T follicular helper cell (primary cell): ENCODE measurements at places on chromosomes 2 and 18.

DNA sequence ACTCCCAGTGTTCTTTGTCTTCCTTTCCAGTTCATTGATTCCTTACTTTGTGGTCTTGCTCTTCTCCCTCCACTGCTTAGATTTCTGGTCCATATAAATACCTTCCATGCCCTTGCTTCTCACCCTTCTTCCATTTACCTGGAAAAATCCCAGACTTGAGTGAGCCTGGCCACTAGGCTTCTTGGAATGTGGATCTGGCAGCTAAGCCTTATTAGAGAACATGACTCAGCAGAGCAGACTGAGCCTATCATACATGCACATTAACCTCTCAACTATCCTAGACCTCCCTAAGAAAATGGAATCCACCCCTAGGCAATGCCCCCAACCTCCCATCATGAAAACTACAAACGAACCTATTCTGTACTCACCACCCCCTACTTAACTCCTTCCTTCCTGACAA is 127.7 kb downstream of the RHBDD1 start:
- DNase-seq: no peak

- DNase-seq: no peak
These were observed 169.6 kb upstream of the SIX2 start for GRCh38 chr2:45178854-45179253.

DNA sequence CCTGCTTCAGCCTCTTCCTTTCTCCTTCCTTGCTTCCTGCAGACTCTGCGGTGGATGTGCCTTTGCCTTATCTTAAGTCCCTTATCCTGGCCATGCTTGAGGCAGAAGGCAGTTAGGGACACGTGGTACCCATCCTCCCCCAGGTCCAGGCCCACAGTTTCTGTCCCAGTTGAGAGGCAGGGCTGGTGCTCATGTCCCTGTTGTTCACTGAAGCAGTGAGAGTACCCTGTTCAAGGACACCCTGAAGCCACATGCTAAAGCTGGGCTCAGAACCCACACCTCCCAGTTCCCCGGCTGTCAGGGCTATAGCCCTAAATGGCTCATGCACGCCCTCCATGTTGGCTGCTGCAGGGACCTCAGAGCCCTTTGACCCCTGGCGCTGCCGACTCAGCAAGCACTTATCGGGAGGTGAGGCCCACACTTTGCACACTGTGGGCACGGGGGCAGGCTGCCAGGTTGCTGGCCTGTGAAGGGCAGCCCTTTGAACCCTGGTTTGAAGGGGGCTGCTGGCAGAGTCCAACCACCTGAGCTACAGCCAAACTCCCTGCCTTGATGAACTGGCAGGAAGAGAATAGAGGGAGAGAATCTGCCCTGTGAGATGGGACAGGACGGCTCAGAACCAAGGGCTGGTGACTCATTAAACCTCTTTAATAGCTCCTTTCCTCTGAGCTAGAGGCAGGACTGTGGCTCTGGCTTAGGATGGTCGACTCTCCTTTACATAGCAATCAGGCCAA is 6.3 kb downstream of the KHK start:
- DNase-seq: no peak

- no peak for DNase-seq
These were observed 18.7 kb downstream of the DPP10 start for GRCh38 chr2:114461116-114461515.

DNA sequence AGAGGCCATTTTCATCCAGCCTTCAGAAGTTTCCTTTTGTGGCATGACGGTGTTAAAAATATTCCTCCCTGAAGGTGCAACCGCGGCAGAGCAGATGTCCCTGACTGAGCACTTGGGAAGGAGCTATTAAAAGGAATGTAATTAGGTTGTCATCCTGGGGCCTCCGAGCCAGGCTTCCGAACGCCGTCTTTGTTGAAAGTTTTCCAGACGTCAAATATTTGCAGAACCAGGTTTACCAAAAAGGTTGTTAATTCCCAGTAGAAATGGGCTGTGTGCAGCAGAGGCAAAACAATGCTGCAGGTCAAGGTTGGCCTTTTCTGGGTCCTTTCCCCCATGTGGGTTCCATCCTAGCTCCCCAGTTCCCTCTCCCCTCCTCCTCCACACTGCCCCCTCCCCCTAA is 110.0 kb upstream of the STPG4 start:
- no peak for DNase-seq

DNA sequence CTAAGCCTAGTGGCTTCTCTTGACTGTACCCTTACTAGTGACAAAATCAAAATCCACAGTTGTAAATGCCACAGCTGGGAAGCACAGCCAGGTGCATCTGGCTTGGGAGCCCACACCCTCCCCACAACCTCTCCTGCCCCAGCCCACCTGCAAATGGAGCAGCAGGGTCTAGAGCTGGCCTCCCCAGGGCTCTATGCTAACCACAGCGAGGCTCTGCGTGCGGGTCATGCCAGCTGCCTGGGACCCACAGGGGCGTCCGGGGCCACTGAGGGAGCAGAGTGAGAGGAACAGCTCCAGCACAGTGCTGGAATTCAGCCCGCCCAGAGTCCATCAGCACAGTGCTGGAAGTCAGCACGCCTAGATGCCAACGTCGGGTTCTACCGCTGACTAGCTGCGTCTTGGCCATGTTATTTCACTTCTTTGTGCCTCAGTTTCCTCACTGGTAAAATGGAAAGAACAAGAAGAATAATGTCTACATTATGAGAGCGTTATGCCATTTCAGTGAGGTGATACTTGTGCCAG is 109.1 kb upstream of the ID2 start:
- DNase-seq: no peak

- no peak for DNase-seq
These were observed 8.0 kb downstream of the ZEB2 start for GRCh38 chr2:144511937-144512336.

GRCh38 chr2:45963816-45964215 is 312.3 kb downstream of the PRKCE start:
- no peak for DNase-seq

DNA sequence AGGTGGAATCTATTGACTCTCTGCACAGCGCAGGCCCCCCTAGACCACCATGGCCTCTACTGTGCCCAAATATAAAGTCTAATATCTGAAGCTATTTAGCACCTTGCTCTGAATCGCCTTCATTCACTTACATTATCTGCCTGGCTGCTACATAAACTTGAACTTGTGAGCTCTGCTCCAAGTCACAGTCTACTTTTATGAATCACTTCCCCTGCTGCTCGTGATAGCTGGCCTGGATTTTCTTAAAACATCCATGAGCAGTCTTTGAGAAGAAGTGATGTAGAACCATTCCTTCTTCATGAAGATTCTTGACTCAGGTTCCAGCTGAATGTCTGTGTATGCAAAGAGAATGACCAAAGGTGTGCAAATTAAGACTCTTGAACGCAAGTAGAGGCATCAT is 359.5 kb downstream of the RND3 start:
- no peak for DNase-seq

DNA sequence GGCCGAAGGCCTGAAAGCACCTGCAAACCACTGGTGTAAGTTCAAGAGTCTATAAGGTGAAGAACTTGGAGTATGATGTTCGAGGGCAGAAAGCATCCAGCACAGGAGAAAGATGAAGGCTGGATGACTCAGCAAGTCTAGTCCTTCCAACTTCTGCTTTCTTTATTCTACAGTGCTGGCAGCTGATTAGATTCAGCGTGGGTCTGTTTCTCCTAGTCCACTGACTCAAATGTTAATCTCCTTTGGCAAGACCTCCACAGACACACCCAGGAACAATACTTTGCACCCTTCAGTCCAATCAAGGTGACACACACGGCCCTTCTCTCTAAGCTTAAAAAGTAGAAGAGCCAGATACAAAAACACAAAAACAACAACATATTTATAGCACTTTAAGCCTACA is 43.4 kb downstream of the NMS start:
- no peak for DNase-seq

- DNase-seq: no peak
These were observed 5.1 kb upstream of the PIEZO2 start for GRCh38 chr18:11154368-11154989.

DNA sequence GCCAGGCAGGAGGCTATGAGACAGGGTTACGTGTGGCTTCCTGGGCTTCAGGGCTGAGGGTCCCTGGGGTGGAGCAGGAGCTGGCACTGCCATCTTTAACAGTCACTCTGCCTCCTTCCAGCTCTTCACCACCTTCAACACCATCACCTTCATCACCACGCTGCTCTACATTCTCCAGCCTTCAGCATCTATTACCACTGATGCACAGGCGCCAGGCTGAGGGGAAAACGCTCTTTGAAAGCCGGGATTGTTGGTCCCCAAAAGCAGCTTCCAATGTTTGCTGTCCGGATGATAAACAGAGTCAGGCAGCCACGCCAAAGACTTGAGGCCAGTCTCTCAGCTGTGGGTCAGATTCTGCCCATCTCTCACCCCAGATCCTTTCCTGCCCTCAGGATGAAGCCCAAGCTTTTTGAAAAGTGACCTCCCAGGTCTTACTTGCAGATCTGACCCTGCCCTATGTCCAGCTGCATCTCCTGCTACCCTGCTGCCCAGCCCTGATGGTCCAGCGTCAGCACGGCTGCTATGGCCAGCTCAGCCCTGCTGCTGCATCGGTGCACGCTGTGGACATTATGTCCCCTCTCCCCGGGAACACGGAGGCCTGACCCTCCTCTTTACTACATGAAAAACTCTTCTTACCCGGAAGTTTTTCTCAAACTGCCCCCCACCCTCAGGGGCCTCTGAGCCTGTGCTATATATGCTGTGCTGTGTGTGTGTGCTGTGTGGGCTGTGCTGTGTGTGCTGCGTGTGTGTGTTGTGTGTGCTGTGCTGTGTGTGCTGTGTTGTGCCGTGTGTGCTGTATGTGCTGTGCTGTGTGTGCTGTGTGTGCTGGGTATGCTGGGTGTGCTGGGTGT is 31.2 kb upstream of the MAL start:
- DNase-seq: no peak

GRCh38 chr2:55917117-55917516 is 6.5 kb downstream of the EFEMP1 start:
- DNase-seq: no peak

DNA sequence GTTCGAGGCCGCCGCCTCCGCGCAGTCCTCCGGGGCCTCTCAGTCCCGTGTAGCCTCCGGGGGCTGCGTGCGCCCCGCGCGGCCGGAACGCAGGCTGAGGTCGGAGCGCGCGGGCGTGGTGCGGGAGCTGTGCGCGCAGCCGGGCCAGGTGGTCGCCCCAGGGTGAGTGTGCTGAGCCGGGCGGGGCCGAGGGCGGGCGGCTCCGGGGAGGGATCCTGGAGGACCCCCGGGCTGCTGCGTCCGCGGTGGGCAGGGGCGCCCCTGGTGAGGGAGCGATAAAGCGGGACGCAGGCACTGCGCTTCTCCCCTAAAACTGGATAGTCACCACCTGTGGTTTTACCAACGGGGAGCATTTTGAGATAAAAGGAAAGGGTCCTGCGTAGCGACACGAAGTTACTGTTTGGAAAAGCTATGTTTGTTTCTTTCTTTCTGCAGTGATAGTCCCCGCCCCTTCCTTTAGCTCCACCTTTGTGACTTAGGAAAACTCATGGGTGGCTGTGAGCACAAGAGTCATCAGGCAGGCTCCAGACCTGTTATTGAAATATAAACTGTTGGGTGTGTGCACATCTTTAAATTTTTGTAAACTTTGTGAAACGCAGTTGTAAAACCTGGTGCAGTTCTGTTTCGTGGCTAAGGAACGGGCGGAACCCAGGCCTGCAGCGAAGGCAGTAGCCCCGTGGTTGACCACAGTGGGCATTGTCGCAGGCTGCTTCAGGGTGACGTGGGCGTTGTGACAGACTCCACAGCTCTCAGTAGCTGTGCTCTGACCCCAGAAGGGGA is 687 bp downstream of the CTDP1 start:
- peak; percentile 29 for DNase-seq

GRCh38 chr2:153474407-153474806 is 4.2 kb downstream of the RPRM start:
- no peak for DNase-seq

GRCh38 chr2:40740419-40740818 is 288.5 kb upstream of the SLC8A1 start:
- no peak for DNase-seq

GRCh38 chr2:109118321-109118720 is 10.7 kb upstream of the SH3RF3 start:
- no peak for DNase-seq

- DNase-seq: no peak
These were observed 165.2 kb downstream of the MREG start for GRCh38 chr2:215848146-215848545.

GRCh38 chr2:2565671-2566070 is 234.6 kb upstream of the MYT1L start:
- DNase-seq: no peak

GRCh38 chr2:54723996-54724559 is 616 bp downstream of the EML6 start:
- DNase-seq: no peak

GRCh38 chr2:190578158-190579057 is 43.9 kb upstream of the NEMP2 start:
- DNase-seq: no peak

GRCh38 chr18:63951302-63951705 is 2.2 kb downstream of the HMSD start:
- no peak for DNase-seq

DNA sequence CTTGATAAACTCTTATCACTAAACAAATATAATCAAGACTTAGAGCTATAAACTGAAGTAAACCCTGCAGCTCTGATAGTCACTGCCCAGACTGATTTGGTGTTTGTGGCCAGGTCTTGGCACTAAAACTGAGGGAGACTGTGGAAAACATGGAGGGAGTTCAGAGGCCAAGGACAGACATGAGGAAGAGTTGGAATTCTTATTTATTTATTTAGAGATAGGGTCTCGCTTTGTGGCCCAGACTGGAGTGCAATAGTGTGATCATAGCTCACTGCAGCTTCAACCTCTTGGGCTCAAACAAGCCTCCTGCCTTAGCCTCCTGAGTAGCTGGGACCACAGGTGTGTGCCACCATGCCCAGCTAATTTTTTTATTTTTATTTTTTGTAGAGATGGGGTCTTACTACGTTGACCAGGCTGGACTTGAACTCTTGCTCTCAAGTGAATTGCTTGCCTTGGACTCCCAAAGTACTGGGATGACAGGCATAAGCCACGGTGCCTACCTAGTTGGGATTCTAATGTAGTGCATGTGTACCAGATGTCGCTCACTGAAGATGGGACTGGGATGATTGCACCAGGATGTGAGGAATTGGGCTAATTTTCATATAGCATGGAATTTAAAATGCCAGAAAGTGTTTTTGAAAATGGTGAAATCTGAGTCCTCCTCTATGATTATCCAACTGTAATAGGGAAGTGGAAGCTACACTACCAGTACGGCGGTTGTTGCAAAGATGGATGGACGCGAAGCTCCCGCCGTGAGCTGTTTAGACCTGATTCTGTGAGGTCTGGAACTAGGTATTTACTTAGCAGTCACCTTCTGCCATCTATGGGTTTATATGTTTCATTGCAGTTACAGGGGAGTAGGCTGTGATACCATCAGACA is 52.7 kb upstream of the CTLA4 start:
- DNase-seq: peak; percentile 19

DNA sequence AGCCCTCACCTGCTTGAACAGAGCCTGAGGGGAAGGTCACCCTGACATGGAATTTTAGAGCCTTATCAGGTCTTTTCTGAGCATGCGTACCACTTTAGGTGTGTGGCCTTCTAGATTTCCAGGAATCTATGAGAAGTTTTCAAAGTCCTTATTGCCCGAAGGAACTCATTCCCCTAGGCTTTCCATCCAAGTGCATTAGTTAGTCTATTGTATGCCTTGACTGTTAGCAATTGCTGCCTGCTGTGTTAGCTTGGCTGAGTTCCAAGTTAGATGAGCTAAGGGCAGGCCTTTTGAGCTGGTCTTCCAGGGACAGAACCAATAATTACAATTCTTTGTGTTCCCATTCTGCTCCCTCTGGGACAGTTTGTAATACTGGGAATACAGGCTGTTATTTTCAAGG is 30.8 kb upstream of the PUM2 start:
- DNase-seq: no peak

GRCh38 chr2:111932841-111933291 is 34.5 kb downstream of the MERTK start:
- no peak for DNase-seq
